ENCODE measurements at places on chromosomes 2 and 18. TPM values are rescaled to one million over a fixed set of nuclear protein-coding genes. Genes with fewer than 3 reads are reported as not detected.

Gene OTX1
- total RNA-seq = 1.7 TPM

Gene AMMECR1L
- total RNA-seq = 29.8 TPM

Gene LINC00305
- not detected for total RNA-seq

Gene ZNF236
- total RNA-seq = 10.2 TPM

Gene RRM2
- total RNA-seq = 4.0 TPM

Gene IL36B
- total RNA-seq = not detected

Gene IL36G
- total RNA-seq = not detected

Gene SH3RF3
- total RNA-seq = 0.33 TPM

Gene AFF3
- not detected for total RNA-seq

Measured in mammary epithelial cell (primary cell).